ENCODE measurements at places on chromosomes 2 and 18.

DNA sequence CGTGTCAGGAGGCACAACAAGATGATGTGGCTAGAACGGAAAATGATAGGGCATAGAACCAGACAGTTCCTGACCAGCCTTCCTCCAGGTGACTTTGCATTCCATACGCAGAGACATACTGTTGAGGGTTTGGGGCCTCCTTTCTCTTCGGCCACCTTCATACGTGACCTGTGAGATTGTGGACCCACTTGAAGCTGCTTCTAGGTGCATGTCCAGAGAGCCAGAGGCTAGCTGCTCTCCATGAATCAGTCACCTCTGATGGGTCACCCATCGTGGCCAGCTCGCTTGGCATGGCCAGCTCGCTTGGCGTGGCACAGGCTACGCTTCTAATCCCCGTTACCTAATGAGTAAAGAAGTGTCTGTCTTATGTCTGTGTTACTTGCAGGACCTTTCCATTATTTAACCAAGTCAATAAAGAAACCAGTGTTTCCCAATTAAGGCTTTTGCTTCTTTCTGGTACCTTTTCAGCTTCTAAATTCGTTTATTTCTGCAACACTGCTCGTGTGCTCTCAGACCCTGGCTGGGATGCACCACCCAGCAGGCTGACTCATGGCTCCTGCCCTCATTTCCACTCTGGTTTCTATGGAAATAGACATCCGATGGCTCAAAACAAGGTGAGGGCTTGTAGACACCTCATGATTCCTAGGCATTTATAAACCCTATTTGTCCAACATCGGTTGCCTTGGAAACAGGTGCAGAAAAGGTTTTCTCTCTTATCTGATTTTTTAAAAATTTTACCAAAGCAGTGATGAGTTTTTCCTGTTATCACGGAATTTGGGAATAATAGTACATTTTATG lies 86.7 kb upstream of the B3GNT7 start:
- DNase-seq = no peak

DNA sequence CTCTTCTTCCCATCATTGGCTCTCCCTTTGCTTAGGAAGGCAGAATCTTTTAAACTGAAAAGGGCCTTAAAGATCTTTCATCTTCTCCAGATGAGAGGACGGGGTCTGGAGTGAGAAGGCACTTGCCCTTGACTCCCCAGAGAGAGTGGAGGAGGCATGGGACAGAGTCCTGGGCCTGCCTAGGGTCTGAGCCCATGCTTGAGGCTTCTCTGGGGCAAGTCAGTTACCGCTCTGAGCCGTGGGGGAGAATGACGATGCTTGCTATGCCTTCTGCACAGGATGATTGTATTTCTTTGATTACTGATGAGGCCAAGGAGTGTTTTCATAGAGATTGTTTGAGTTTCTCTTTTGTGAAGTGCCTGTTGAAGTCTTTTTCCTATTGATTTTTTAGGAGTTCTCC lies 921 bp downstream of the PLB1 start:
- DNase-seq = no peak

DNA sequence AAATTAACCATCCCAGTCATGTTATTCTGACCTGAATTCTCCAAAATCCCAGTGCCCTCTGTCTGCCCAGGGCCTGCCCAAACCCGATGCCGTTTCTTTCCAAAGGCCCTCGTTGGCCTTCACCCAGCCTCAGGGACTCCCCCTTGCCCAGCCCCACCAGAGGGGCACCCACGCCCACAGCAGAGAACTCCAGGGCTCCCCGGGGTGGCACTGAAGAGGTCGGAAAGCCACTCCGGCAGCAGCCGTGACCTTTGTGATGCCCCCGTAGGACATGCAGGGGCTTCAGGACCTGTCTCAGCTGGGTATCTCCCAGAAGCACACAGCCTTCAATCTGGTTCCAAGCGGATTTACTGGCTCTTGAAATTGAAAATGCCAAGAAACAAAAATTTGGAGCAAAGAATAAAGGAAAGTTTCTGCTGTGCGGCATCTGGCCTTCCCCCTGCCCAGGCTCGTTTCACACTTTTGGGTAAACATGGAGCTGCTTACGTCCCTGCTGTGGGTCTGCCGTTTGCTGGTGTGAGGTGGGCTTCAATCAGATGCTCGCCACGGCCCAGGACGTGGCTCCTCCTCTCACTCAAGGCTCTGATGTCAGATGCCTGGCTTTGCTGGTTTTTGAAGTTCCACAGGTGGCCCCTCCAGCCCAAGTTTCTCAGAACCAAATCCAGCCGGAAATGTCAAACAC lies 101.3 kb downstream of the TPO start:
- DNase-seq = no peak

GRCh38 chr2:65728477-65729180 lies 296.2 kb upstream of the SPRED2 start:
- DNase-seq = no peak

GRCh38 chr2:148906124-148906523 lies 31.1 kb downstream of the KIF5C start:
- no peak for DNase-seq

GRCh38 chr2:195652911-195653310 lies 4.1 kb upstream of the SLC39A10 start:
- DNase-seq = no peak

DNA sequence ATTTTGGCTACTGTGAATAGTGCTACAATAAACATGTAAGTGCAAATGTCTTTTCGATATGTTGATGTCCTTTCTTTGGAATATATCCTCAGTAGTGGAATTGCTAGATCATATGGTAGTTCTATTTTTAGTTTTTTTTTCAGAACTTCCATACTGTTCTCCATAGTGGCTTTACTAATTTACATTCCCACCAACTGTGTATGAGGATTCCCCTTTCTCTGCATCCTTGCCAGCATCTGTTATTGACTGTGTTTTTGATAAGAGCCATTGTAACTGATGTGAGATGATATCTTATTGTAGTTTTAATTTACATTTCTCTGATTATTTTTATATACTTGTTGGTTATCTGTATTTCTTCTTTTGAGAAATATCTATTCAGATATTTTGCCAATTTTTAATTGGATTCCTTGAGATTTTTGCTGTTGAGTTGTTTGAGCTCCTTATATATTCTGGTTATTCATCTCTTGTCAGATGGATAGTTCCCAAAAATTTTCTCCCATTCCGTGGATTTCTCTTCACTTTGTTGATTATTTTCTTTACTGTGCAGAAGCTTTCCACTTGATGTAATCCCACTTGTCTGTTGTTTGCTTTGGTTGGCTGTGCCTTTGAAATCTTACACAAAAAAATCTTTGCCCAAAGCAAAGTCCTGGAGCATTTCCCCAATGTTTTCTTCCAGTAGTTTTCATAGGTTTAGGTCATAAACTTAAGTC lies 532.3 kb downstream of the PID1 start:
- no peak for DNase-seq

DNA sequence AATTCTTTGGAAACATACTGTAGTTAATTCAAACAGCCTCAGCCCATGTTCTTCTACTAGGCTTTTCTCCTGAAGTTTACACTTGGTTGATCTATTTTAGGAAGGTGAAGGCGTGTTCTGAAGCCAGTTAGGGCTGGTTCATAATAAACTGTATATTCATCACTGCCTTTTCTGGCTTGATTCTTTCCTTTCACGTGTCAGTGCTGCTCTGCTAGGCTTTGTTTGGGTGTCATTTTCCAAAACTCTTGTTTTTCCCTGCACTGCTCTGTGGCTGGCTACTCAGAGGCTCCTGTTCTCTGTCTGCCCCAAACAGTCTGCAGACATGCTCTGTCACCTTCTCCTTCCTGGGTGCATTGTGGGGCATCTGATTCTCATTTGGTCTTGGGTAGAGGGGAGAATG lies 136.1 kb downstream of the PARD3B start:
- DNase-seq = no peak

- no peak for DNase-seq
These were observed 134.2 kb downstream of the RAPGEF4 start for GRCh38 chr2:172869861-172870260.

GRCh38 chr2:240946654-240947053 lies 40.5 kb downstream of the CROCC2 start:
- DNase-seq = no peak

GRCh38 chr2:424306-425171 lies 136.6 kb upstream of the ALKAL2 start:
- no peak for DNase-seq

GRCh38 chr2:194494401-194494800 lies 1162.6 kb upstream of the SLC39A10 start:
- DNase-seq = no peak

GRCh38 chr2:52288596-52288995 lies 1256.7 kb upstream of the NRXN1 start:
- no peak for DNase-seq

GRCh38 chr2:31053929-31054782 lies 84.1 kb downstream of the GALNT14 start:
- no peak for DNase-seq

- no peak for DNase-seq
These were observed 7.0 kb downstream of the KIF5C start for GRCh38 chr2:148882051-148882450.

- no peak for DNase-seq
These were observed 50.1 kb upstream of the UNC80 start for GRCh38 chr2:209721497-209721896.

- DNase-seq = peak; percentile 20
These were observed 154.1 kb upstream of the HS6ST1 start for GRCh38 chr2:128472789-128473174.

DNA sequence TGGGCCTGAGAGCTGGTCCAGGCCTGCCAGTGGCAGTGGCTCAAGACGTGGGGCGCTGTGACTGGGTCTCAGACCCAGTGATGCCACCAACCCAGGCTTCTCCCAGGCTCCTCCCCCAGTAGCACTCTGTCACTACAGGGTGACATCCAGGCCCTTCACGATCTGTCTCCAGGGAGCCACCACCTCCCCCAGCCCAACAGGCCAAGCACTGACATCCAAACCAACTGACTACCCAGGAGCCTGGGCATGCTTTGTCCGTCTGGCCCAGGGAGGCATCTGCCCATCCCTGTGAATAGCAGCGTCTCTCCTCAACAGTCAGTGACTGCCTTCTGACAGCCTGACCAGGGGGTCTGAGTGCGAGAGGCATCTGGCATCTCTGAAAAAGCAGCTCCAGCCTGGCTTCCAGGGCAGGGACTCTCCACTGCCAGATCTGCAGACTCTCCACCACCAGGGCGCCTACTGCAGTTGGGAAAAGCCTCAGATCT lies 13.0 kb downstream of the TEX44 start:
- DNase-seq = no peak

- DNase-seq = no peak
These were observed 3.2 kb downstream of the GPR35 start for GRCh38 chr2:240628507-240628807.

DNA sequence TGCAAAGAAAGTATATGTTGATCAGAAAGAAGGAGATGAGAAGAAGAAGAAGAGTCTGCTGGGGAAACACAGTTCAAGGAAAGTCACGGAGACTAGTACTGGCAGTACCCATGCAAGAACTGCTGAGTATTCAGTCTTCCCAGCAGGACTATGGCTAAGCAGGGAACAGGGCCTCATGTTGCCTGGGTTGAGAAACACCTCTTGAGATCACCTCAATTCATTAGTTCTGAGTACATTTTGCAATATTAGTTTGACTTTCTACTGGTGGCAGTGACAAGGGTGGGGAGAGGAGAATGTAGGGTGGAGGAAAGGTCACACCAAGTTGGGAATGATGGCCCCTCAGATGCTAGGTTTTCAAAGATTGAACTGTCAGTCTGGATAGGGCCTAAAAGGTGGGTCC lies 50.5 kb downstream of the MRPL33 start:
- DNase-seq = no peak

GRCh38 chr2:109466674-109467575 lies 146.8 kb downstream of the SEPTIN10 start:
- no peak for DNase-seq

GRCh38 chr2:162749994-162750393 lies 88.6 kb downstream of the KCNH7 start:
- no peak for DNase-seq

GRCh38 chr2:207502577-207503198 lies 27.1 kb upstream of the CREB1 start:
- peak; percentile 39 for DNase-seq

DNA sequence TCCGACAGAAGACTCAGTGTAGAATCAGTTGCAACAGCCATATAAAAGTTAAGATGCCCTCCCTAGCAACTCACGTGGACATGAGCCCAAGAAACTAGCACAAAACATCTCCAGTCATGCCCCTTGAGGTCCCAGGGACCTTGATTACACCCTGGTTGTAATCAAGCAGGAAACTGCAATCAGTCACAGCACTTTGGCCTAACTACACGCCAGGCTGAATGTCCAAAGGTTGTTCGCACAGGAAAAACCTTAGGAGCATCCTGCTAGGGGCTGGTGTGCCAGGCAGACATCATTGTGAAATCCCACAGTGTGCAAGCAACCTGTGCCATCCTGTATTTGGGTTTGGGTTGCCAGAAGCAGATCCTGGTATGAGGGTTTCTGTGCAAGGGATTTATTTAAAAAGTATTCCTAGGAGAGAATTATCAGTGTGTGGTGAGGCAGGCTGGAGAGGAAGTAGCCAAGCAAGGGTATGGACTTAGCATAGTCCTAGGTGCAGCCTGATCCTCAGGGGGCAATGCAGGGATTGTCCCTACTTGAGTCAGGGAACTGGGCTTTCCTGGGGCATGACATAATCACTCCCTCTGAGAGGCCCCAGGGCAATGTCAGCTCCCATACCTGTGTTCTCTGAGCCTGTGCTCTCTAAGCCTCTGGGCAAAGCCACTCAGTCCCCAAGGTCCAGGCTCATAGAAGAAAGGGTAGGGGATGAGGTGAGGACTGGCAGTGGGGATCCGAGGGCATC lies 17.8 kb upstream of the SULT1C2 start:
- no peak for DNase-seq

GRCh38 chr2:202495230-202495604 lies 119.1 kb downstream of the BMPR2 start:
- DNase-seq = no peak

- no peak for DNase-seq
These were observed 138.6 kb downstream of the ALK start for GRCh38 chr2:29782549-29783458.

DNA sequence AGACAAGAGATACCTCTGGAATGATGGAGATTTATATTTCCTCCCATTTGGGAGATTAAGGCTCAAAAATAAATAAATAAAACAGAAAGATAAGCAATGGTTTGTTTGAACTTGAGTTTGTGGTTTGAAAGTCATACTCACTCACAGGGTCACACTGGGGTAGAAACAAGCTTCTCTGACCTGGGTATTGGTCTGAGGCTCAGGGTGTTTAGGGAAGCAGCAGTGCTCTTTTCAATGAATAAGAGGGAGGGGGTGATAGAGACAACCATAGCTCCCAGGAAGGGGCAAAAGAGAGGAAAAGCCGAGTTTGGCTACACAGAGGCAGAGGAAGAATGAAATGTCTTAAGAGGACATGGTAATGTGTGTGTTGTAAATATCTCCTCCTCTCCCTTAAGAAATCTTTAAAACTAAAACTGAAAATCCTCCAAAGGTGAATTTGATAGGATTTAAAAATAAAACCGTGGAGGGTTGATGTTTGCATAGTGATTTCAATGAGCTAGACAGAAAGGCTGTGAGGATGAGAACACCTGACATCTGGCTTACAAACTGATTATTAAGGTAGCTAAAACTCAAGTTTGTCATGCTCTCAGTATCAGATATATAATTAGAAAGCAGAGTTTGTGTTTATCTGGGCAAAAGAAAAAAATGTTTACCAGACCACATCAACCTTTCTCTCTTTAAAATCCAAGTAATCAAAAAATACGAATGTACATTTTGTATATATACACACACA lies 159.9 kb upstream of the TMEFF2 start:
- no peak for DNase-seq

All from GM12865 (cell line).